Anterior cingulate cortex (tissue), 58 donors: ENCODE measurements at places on chromosomes 6 and 20.
A peak's percentile ranks its signal among the peaks of the same experiment; 100 is the strongest.

- DNase-seq: no peak
Observed at GRCh38 chr6:41022294-41022693, 16.7 kb downstream of the UNC5CL start.

DNA sequence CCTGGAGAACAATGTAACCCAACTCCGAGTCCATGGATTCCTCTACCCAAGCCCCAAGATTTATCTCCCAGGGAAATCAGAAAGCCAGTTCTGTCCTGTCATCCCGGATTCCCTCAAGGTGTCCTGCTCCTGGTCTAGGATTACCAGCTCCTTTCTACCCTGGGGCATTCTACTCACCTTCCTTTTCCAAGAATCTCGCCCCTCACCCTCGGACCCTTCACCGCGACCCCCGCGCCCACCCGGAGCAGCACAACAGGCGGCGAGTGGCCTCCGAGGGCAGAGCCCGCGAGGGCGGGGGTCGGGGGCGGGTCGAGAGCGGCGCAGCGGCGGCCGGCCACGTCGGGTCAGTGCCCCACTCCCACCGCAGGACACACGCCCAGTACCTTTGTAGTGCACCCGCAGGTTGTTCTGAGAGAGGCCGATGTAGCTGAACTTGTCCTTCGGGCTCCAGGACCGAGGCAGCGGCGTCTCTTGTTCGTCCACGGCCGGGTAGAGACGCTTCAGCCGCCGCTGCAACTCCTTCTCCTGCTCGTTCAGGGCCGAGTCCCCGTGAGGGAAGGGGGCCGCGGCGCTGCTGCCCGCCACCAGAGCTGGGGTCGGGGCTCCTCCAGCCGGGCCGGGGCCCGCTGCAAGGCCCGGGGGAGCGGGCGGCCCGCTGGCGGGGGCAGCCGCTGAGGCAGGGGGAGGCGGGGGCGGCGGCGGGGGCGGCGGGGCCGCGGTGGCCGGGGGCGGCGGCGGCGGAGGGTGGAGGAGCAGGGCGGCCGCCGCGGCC lies 897 bp downstream of the RANBP9 start:
- peak; percentile 20 for DNase-seq

DNA sequence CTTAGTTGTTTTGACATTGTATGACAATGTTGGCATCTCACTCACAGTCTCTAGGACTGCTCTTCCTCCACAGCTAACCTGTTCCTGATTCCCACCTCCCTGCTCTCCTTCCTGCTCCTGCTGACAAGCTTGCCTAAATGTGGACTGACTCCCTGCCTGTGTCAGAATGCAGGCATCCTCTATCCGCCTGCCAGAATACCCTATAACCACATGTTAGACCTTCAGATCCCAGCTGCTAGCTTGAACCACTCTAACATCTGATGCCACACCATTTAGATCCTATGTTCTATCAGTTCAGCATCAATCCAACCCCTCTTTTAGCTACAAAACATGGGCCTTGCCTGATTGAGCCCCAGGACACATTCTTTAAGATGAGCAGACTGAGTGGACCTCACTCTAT lies 12.2 kb downstream of the FILIP1 start:
- DNase-seq: no peak

- DNase-seq: no peak
Observed at GRCh38 chr6:129050086-129050485, 167.1 kb downstream of the LAMA2 start.

- peak; percentile 1 for DNase-seq
Observed at GRCh38 chr6:46090115-46091079, 39.4 kb upstream of the ENPP4 start.

DNA sequence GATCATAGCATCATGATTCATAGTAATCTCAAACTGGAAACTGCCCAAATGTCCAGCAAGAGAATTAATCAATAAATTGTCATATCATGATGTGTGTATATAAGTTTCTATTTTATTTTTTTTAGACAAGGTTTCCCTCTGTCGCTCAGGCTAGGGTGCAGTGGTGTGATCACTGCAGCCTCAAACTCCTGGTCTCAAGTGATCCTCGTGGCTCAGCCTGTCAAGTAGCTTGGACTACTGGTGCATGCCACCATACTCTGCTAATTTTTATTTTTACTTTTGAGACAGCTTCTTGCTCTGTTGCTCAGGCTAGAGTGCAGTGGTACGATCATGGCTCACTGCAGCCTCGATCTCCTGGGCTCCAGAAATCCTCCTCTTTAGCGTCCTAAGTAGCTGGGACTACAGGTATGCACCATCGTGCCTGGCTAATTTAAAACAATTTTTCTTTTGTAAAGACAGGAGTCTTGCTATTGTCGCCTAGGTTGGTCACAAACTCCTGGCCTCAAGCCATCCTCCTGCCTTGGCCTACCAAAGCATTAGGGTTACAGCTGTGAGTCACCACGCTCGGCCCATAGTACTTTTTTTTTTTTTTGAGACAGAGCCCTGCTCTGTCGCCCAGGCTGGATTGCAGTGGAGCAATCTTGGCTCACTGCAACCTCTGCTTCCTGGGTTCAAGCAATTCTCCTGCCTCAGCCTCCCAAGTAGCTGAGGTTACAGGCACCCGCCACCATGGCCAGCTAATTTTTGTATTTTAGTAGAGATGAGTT lies 8.7 kb upstream of the ATRN start:
- DNase-seq: no peak

DNA sequence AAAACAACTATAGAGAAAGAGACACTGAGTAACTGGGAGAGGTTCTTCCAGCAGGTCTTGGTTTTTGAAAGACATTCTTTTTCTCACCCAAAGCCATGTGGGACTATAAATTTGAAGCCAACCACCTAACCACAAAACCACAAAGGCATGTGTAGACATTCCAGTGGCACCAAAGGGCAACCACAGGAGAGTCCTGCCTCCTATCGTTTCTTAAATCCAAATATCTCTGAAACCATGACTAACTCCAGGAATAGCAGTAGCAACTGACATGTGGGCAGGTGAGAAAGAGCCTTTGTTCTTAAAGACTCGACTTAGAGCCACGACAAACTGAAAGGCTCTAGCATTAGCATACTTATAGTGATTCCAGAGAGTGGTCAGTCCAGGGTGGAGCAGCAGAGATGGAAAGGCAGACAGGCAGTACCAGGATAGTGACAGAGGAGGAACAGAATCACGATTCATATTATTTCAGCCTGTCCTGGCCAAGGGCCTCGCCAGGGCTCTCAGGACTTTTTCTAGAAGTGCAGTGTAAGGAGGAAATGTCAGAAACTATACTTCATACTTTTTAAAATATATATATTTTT lies 9.4 kb upstream of the COL9A1 start:
- DNase-seq: no peak

- no peak for DNase-seq
Observed at GRCh38 chr6:40419946-40420728, 167.0 kb downstream of the LRFN2 start.

DNA sequence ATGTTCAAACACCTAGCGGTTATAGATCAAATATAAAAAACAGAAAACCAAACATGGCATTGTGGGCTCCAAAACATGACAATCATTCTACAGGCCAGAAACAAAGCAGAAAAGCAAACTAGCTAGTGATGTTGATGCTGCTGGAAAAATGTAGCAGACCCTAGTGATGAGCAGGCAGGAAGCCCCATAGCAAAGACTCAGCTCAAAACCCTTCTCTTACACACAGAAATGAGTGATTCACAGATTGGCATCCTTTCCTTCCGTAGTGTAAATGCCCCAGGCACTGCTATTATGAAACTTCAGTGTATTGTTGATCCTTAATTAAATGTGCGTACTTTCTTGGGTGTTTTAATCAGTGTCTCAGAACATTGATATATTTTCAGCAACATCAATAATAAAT lies 425.1 kb downstream of the UTRN start:
- no peak for DNase-seq

GRCh38 chr6:13446381-13446780 lies 41.0 kb downstream of the GFOD1 start:
- no peak for DNase-seq

GRCh38 chr6:155085582-155086257 lies 90.6 kb downstream of the TIAM2 start:
- no peak for DNase-seq

- no peak for DNase-seq
Observed at GRCh38 chr6:158996856-158997255, 3.1 kb downstream of the RSPH3 start.

DNA sequence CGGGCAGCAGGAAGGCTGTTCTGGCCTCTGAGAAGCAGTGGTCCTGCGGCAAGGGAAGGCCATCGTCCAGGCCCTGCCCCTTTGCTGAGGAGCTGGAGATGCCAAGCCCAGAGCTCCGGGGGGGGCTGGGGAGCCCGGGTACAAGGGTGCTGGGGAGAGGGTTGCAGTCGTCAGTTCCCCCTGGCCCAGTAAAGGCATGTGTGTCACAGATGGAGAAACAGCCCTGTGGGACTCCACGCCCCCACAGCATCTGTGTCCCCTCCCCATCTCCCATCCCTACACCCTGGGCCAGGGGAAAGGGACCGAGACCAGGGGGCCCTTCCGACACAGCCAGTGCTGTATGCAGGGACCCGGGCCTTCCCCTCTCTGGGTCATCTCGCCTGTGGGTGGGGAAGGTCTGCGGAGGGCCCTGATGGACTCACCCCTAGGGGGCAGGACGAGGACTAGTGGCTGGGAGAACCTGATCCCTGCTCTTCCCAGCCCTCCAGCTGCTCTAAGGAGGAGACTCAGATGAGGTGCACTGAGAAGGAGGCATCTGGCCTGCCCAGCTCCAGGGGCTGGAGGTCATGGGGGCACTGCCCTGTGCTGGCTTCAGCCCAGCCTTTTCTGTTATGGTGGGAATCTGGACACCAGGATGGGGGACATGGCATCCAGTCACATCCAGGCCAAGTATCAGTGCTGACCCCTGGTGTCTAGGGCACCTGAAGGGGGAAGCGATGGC lies 609 bp downstream of the MYL9 start:
- DNase-seq: no peak

- DNase-seq: no peak
Observed at GRCh38 chr20:60135276-60135675, 177.1 kb downstream of the CDH26 start.

- DNase-seq: no peak
Observed at GRCh38 chr6:11374036-11375010, 141.9 kb upstream of the NEDD9 start.

DNA sequence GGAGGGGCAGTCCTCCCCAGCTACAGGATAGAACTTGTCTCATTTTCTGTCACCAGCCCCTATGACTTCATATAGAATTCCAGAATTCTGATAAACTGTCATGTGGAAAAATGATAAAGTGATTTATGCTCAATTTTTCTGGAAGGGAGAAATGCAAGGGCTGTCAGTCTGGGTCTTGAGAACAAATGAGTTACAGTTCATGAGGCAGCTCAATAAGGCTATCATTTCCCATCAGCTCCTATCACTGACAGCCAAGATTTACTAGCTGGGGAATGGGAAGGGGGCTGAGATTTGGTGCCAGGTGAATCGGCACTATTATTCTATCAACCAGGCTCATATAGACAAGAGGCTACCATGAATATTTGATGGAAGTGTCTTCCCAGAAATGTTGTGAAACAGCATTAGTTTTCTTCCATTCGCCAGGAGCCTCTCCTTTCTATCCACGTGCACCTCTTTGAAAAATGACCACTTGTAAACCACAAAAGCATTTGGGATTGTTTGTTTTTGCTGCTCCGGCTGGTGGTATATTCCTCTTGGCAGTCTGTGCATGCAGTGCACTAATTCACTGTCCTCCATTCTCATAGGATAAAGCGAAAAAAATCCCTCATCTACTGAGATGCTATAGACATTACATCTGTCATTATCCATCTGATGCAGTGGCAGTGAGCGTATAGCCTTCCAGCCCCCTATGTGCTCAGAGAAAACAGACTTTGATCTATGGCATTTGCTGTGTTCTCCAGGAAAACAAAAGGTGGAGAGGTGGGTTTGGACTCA lies 528.7 kb upstream of the RNF217 start:
- no peak for DNase-seq

GRCh38 chr20:5989539-5989938 lies 39.1 kb downstream of the MCM8 start:
- DNase-seq: no peak

DNA sequence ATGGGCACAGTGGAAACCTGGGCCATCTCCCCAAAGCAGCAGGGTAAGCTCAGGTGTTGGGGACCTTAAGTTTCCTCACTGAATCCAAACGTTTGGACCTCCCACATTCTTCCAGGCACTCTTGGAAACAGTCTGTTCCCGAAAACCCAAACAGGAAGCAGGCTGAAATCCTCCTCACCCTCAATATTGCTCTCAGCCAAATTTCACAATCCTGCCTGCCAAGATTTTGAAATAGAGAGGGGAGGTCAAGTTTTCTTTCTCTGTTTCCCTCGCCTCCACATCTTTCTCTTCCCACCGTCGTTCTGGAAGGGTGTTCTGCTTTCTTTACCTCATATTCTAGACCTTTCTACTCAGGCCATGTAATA lies 392.0 kb upstream of the SASH1 start:
- no peak for DNase-seq

- DNase-seq: no peak
Observed at GRCh38 chr20:59148701-59149493, 14.7 kb upstream of the ZNF831 start.

- DNase-seq: no peak
Observed at GRCh38 chr6:88246654-88247053, 80.5 kb upstream of the CNR1 start.

GRCh38 chr20:63961664-63962425 lies 5.6 kb upstream of the UCKL1 start:
- DNase-seq: no peak

GRCh38 chr6:119012521-119012920 lies 65.9 kb downstream of the FAM184A start:
- no peak for DNase-seq

GRCh38 chr20:1484438-1485116 lies 6.6 kb downstream of the SIRPB2 start:
- DNase-seq: no peak

DNA sequence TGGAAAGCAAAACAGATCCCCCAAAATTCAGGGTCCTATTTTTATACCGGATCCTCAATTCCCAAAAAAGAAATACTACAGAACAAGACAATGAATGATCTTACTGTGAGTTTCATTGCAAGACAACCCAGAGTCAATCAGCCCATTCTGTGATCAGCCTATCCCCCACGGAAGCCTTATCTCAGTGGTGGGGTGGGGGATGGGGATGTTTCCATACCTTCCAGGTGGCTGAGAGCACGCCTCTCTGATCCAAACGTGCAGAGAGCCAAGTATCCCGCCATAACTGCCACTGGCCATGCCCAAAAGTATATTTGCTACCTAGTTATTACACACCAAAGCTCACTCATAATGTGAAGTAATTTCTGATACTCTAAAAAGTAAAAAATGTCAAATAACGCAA lies 15.1 kb downstream of the WFDC2 start:
- no peak for DNase-seq
